NCI-H526 (cell line): ENCODE measurements at places on chromosomes 2 and 18.

DNA sequence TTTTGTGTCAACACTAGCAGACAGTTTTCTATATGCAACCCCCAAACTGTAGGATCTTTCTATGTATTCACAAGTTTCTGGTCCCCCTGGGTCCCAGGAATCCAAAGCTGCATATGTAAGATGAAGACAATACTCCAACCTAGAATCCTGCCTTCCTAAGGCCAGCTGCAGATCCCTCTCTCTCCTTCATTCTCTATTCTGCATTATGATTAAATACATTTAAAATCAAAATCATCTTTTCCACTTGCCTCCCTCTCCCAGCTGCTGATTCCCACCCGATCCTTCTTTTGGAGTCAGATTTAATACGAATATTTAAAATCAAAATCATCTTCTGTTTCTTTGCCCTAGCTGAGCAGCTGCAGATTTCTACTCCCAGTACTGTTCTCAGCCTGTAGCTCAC lies 783.0 kb upstream of the ZEB2 start:
- no peak for DNase-seq

GRCh38 chr2:192151853-192152252 lies 42.9 kb downstream of the TMEFF2 start:
- DNase-seq: no peak

GRCh38 chr2:158120664-158121641 lies 19.3 kb downstream of the UPP2 start:
- DNase-seq: peak; percentile 71

- DNase-seq: no peak
Measured at GRCh38 chr2:33488178-33488690, 11.8 kb downstream of the RASGRP3 start.

- peak; percentile 12 for DNase-seq
Measured at GRCh38 chr2:20422402-20423271, 24.2 kb upstream of the RHOB start.

DNA sequence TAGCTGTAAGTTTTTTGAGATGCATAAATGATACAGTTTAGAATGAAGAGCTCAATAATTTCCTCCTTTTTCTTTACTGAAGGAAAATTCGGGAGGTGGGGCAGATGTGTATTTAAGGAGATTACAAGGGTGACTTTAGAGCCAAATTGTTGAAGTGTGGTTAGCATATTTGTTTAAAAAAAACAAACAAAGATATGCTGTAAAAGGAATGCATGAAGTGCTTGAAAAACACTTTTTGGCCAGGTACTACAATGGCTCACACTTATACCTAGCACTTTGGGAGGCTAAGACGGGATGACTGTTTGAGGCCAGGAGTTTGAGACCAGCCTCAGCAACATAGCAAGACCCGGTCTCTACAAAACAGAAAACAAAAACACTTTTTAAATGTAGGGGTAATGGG lies 38.4 kb downstream of the CD302 start:
- DNase-seq: no peak

GRCh38 chr2:9630117-9630735 lies 571 bp downstream of the YWHAQ start:
- DNase-seq: peak; percentile 90

- no peak for DNase-seq
Measured at GRCh38 chr18:58217052-58217451, 173.0 kb downstream of the NEDD4L start.

DNA sequence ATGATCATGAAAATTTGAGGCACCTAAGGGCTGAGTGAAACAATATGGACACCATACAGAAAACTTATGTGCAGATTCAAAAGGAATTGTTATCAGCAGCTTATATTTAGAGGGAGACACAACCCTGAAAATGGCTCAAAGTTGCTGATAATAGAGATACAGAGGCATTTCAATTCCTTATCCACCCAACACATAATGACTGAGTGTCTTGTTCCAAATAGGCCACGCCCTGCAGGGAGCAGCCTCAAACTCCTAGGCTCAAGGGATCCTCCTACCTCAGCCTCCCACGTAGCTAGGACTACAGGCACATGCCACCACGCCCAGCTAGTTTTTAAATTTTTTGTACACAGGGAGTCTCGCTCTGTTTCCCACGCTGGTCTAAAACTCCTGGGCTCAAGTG lies 79.0 kb downstream of the LBH start:
- no peak for DNase-seq
